ENCODE measurements at places on chromosomes 16 and 17.

DNA sequence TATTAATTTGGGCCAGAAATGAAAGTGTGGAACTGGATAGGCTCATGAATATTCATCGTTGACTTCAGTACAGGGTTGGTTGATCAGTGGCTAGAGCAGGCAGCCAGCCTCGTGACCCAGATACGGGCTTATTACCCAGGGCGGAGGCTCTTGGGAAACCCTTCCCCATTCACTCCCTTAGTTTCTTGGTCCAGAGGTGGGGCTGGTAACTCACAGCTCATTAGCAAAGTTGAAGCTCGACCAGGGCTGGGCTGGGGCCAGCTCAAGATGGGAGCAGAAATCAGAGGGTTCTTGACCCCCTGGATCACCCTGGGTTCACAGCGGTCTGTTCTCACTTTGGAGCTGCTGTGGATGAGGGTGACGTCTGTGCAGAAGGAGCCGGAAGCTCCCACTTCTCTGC is 44.6 kb upstream of the GSE1 start:
- DNase-seq: no peak

- DNase-seq: no peak
Observed at GRCh38 chr16:69741951-69742904, 12.5 kb downstream of the NOB1 start.

GRCh38 chr17:74490716-74491115 is 24.3 kb downstream of the CD300A start:
- DNase-seq: no peak

GRCh38 chr16:86628614-86629013 is 50.3 kb downstream of the FOXL1 start:
- DNase-seq: no peak

DNA sequence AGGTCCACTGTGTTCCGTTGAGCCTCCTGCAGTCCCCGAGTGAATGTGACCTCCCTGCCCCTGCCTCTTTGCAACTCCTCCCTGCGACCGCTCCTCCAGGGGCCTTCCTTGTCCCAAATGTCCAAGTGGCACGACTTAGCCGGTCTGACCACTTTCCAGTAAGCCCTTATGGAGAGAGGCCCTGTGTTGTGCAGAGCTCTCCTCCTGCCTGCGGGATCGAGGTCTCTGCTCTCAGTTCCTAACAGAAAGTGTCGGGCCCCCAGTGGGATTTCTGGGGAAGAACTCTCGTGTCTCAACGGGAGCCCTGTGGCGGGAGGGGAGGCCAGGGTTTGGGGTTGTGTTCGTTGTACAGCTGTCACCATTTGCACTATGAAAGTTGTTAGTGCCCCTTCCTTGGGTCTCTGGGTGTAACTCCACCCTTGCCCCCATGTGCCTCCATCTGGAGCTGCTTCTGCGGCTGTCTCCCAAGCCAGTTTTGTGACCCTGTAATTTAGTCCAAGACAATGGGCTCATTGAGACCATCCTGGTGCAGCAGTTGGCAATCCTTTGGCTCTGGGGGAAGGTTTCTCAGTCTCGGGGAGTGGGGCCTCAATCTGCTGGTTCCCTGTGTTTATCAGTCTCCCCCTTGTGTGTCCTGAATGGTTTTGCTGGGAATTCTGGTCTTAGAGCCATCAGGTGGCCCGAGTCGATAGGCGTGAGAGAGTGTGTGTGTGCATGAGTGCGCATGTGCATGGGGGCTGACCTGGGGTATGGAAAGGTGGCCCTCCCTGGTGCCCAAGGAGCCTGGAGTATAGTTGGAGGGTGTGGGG is 234.5 kb downstream of the SEC14L1 start:
- DNase-seq: no peak

- DNase-seq: no peak
Observed at GRCh38 chr17:65070620-65071019, 14.1 kb upstream of the GNA13 start.

GRCh38 chr17:29177541-29177870 is 2.7 kb downstream of the MYO18A start:
- no peak for DNase-seq

DNA sequence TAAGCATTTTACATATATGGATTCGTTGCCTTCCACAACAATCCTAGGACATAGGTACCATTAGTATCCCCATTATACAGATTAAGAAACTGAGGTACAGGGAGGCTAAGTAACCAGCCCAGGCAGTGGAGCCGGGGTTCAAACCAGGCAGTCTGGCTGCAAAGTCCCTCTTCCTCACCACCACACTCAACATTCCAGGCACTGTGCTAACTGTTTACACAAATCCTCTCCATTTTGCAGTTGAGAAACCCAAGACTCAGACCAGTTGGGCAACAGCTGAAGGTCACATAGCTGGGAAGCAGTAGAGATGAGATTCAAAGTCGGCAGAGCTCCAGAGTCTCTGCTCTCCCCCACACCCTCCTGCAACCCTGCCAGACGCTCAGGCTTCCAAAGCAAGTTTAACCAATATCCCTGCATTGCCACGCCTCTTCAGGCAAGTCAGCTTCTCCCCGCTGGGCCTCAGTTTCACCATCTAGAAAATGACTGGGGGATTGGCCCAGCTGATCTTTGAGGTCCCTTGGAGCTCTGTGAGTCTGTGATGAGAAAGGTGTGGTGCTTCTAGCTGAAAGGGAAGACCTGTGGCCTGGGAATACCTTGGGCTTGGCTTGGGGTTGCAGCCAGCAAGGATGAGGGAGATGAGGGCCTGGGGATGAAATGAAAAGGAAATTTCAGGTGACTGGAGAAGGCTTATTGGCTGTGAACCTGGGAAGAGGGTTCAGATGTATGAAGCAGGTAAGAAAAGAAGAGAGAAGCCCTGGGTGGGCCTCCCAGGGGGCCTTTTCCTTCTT is 14.0 kb downstream of the CCR7 start:
- no peak for DNase-seq

DNA sequence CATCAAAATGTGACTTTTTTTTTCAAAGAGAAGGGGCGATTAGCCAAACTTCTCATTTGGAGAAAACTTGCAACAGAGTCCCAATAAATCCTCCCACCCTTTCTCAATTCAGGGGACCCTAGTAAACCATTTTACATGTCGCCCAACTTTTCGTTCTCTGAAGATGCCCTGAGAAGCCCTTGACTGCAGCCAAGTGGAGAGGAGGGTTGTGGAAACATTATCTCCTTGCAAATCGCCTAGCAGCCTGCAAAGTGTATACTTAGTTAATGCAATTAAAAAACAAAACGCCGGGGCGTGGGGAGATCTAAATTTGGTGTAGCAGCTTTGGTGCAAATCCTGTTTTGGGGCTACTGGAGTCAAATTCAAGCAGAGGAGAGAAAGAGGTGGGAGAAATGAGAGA is 1.2 kb upstream of the SHISA9 start:
- DNase-seq: no peak

DNA sequence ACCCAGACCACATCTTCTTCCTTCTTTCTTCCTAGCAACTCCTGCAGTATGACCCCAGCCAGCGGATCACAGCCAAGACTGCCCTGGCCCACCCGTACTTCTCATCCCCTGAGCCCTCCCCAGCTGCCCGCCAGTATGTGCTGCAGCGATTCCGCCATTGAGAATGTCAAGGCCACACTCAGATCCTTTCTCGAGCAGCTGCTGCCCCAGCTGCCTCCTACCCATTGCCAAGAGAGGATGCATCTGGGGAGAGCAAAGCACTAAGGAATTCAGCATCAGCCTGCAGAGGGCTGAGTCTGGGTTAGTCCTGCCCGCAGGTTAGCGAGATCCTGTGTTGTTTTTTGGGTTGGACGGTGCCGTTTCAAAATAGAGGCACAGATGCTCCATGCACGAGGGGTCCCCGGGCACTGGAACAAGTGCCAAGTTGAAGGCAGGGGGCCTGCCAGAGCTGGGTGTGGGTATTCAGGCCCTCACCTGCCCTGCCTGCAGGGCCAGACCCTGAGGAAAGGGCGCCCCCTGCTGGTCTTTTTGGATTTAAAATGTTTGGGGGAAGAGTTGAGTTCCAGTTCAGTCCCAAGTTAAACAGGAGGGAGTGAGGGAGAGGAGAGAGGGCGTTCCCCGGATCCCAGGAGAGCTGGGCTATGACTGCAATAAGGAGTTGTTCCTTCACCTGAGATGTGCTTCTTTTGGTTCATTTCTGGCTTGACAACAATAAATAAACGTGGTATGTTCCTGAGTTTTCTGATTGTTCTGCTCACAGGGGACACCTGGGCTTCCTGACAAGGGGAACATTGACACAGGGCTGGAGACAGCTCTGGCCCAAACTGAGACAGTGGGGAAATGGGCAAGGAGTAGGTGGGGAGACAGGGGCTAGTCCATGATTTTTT is 4.9 kb downstream of the CDK3 start:
- DNase-seq: peak; percentile 82

GRCh38 chr17:17778308-17779014 is 58.3 kb downstream of the SREBF1 start:
- DNase-seq: no peak

GRCh38 chr16:53235851-53236250 is 181.1 kb downstream of the CHD9 start:
- no peak for DNase-seq

GRCh38 chr16:85441890-85442670 is 171.0 kb upstream of the GSE1 start:
- no peak for DNase-seq

DNA sequence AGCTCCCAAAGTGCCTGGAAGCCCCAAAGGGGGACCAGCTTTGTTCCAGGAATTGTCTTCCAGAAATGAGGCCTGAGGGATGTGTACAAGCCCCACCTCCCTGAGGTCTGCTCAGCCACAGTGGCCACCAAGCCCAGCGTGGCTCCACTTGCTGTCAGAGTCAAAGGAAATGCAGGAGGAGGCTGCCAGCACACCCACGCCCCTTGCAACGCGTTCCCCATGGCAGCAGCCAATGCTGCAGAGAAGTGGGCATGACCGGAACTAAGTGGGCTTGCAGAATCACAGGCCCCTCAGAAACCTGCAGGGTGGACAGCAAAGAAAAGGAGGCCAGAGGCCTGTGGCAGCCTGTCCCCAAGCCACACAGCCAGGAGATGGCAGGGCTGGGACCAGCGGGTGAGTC is 320.8 kb downstream of the FOXL1 start:
- DNase-seq: no peak

- no peak for DNase-seq
Observed at GRCh38 chr17:6366221-6366666, 68.7 kb downstream of the AIPL1 start.

DNA sequence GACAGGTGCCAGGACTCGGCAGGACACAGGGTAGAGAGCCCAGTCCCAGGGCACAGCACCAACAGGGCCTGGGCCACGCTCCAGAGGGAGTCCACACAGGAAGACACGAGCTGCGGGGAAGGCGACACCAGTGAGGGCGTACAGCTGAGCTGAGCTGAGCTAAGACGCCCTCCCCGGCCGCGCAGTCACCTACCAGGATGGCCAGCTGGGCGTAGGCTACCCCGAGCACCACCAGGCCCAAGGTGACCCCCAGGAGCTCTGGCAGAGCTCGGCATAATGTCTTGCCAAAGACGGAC is 42.6 kb downstream of the TSC2 start:
- no peak for DNase-seq

- no peak for DNase-seq
Observed at GRCh38 chr17:71467719-71468118, 653.1 kb upstream of the SOX9 start.

DNA sequence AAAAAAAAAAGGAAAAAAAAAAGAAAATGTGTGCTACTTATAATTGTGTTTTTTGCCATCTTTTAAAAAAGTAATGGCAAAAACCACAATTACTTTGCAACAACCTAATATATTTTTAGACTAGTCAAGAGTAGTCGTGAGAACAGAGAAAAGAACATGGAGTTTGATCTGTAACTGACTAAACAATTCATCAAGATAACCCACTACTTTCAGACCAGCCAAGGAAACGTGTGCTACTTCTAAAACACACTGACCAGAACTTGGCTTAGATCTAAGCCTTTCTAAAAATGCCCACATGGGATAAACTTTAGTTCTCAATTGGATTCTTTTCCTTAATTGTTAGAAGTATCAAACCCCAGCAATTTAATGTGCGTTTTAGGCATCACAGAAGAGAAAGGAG is 616 bp downstream of the PECAM1 start:
- no peak for DNase-seq

DNA sequence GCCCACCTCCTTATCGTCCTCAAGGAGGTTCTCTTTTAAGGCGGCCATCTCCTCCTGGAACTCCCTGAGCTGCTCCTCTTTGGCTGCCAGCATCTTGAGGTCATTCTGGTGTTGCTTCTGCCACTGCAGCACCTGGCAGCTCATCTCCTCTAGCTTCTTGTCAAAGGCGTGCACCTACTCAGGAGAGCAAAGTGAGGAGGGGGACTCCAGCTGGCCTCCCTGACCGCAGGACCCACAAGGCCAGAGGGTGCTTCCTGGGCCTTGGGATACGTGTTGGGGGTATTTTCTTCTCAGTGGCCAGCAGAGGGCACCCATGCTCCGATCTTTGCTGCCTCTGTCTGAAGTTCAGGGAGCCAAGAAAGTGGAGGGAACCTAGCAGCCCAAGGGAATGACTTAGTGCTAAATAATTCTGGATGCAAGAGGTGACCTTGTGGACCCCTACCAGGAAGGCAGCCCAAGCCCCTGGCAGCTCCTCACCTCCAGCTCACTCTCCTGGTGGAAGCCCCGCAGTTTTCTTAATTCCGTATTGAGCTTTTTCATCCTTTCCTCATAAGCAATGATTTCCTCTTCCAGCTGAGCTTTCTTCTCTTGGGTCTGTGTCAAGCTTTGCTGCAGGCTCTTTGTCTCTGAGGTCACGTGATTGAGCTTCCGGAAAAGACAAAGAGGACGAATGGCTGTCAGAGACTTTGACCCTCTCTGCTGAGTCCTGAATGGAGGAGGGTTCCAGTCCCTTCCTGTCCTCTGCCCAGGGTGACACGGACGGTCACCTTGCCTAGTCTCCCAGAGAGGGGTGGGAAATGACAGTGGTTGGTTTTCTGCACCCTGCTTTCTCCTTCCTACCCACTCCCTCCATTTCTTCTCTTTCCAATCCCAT is 31.4 kb downstream of the DHX38 start:
- DNase-seq: peak; percentile 61

All from activated naive CD4-positive, alpha-beta T cell treated with Interleukin-2 at 50 U/mL for 16 hours (primary cell).